Cortex of kidney (tissue), 1 donor: ENCODE measurements at places on chromosomes 11 and 22.

DNA sequence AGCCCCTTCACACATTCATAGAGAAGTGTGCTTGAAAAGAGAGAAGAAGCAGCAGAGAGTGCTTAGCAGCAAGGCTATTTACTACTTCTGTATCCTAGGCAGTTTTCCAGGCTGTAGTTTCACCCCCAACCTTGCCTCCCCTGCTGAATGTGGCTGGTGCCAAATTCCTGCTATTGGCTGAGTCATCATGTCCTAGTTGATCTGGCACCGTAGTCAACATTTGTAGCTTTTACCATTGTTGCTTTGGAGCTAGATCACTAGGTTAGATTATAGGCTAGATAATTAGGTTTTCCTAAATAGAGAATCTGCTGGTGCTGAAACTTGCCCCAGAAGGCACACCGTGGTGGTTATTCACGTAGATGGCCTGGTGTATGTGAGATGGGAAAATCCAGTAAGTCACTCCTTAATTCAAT is 32.7 kb downstream of the ARHGAP42 start:
- DNase-seq = no peak

DNA sequence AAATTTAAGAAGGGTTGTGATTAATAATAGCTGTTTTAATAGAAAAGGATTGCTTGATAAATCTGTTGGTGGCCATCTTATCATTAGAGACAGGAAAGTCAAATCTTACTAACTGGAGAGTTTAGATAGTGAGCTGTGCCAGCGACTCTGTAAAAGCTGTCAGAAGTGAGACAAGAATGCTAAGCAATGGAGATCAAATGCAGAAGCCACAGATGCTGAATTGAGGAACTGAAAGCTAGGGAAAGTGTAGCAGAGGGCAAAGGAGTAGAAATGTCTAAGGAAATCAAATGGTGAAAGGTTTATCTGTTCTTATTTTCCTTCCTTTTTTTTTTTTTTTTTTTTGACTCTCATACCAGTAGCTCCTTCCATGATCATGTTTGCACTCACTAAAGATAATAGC is 13.7 kb downstream of the MS4A13 start:
- DNase-seq = no peak

- no peak for DNase-seq
Measured at GRCh38 chr11:66126808-66127555, 56.9 kb downstream of the PACS1 start.

DNA sequence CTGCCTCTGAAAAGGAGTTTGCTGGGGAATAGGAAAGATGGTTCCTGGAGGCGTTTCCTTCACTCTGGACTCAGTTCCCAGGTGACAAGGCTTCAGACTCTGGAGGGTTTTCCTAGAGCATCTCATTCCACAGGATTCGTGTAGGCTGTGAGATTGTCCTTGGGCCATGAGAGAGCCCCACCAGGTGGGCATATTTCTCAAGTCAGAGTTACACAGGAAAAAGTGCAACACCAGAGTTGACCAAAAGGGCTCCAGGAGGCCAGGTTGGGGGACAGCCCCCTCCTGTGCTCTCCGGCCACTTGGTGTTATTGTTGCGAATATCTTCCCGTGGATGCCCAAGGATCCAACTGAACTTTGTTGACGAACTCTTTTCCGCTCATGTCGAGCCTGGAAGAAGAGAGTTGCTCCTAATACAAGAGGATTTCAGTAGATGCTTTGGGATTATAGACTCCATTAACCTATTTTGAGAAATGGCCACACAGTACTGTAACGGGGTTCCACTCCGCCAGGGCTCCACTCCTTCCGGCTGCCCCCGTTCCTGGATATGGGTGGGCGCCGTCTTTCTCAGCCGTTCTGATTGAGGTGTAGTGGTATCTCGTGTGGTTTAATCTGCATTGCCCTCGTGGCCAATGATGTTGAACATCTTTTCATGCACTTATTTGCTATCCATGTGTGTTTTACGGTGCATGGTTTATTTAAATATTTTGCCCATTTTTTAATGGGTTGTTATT is 580.3 kb downstream of the BRD1 start:
- no peak for DNase-seq

GRCh38 chr22:32971276-32971675 is 86.9 kb downstream of the SYN3 start:
- DNase-seq = no peak

DNA sequence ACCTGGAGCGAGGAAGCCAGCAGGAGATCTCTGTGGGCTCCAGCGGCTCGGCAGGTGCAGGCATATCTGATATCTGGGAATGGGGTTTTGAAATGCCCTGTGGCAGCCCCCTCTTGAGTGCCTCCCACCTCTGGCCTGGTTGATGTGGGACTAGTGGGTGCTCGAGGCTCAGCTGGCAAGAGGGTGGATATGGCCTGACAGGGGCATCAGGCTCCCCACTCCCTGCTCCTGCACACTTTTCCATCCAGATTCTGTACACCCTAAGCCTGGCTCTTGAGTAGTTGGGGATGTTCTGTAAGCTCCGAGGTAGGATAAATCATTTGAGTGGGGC is 75.0 kb downstream of the SCN3B start:
- DNase-seq = no peak

DNA sequence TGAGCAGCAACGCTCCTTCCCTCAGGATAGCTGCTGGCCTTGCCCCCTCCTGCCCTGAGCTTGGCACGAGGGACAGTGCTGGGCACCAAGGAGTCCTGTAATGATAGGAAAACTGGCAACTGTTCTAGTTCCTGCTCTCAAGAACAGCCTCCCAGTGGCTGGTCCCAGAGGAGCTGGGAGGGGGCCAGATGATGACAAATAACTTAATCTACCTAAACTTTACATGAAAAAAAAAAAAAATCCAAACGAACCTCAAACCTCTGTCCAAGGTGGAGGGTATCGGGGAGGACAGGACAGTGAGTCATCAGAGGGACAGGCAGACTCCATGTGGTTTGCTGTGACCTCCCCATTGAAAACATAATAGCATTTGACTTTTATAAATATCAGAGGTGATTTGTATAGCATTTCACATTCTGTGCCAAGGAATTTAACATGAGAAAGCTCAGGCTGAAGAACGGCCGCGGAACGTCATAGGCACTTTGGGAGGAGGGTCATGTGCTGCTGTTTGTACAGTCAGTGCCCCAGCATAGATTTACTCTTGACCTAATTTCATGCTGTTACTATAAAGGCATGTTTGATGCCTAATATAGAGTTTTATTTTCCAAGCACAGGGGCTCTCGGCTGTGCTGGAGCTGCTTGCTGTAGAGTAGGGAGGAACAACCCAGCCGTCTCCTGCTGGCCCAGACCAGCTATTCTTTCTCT is 98.2 kb upstream of the NNMT start:
- no peak for DNase-seq

GRCh38 chr11:11958403-11959231 is 49.8 kb downstream of the DKK3 start:
- DNase-seq = no peak

DNA sequence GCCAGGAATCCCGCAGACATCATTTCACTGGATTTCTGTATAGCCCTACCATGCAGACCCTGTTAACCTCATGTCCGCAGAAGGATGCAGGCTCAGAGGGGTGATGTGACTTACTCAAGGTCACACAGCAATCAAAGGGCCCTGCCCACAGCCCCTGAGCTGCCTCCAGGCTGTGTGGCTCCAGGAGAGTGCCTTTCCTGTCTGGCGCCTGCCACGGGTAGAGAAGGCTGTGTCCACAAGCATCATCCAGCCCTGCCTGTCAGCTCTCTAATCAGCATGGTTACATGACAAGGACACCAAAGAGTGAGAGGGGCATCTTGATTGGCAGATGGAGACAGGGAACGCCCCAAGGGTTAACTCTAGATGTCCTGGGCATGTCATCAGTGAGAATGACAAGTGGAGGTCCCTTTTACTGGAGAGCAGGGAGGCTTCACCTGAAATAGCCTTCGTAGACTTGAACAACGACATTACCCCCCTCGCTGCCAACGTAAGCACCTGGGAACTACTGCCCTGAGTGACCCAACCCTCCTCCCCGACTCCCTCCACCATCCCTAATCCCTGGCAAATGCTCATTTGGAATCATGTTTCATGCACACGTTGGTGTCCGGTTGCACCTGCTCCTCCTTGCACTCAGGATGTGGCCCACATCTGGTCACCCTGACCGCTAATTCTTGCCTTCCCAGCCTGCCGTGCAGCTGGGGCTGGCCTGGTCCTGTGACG is 6.9 kb downstream of the FGF19 start:
- DNase-seq = no peak

DNA sequence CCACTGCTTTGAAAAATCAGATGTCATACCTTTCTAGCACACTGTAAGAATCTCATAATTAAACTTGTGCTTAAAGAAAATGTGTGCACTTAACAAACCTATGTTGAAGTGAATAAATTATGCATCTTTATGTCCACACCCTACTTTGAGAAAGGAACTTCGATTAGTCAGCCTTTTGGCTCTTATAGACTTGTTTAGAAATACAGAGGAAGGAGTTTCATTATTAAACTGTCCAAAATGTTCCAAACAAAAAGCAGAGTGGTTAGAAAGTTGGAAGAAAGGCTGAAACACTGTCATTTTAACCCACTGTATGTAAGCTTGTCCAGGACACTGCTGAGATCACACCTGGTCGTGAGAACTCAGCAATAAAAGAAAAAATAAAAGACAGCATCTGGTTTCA is 863.2 kb upstream of the CHORDC1 start:
- DNase-seq = no peak

GRCh38 chr11:72231396-72232259 is 7.1 kb downstream of the INPPL1 start:
- DNase-seq = no peak

- DNase-seq = no peak
Measured at GRCh38 chr11:74024261-74025029, 15.6 kb upstream of the UCP3 start.

DNA sequence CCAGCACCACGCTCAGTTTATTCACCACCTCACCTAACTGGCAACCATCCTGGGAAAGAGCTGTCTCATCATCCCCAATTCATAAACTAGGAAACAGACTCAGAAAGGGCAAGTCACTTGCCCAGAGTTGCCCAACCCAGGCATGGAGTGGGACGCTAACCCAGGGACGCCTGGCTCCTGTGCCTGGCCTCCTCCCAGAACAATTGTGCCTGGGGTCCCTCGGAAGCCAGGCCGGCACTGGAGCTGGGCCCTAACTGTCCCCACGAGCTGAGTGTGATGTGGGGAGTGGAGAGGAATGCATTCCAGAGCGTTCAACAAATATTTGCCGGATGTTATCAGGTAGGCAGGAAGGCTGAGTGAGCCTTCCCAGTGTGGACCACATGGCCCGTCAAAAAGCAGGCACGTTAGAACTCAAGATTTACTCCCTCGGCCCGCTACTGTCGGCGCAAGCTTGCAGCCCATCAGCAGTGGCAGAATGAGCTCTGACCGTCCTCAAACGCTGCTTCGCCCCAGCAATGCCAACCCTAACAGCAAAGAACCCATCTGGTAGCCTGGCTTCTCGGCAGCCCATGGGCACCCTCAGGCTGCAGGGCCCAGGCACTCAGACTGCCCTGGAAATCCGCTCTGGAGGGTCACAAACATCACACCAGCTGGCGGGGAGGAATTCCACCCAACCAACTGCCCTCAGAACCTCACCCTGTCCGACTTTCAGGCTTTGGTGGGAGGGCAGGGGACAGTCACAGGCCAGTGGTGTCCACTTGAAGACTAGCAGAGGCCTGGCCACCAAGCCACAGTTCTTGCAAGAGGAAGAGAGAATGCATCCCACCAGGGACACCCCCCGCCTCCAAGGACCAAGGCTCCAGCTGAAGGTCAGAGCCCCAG is 35.6 kb downstream of the MYH9 start:
- no peak for DNase-seq

DNA sequence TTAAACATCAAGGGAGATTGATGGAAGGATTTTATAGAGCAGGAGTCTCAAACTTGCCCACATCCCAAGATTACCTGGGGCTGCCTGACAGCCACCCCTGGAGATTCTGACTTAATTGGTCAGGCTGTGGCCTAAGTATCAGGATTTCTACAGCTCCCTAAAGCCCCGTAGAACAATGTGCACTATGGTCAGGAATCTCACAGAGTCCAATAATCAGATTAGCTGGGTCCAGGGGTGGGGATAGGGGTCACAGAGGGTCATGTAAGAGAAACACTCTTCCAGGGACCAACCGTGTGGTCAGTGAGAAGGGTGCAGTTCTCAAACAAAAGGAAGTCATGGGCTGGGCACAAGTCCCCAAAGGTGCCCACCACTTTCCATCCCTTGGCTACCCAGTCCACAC is 20.5 kb upstream of the FBLN1 start:
- no peak for DNase-seq

DNA sequence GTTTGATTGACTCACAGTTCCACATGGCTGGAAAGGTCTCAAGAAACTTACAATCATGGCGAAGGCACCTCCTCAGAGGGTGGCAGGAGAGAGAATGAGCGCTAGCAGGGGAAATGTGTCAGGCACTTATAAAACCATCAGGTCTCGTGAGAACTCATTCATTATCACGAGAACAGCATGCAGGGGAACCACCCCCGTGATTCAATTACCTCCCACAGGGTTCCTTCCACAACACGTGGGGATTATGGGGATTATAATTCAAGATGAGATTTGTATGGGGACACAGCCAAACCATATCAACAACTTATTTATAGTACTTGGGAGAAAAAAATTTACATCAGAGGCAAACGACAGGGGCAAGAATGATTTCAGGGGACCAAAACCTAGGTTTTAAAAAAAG is 3.0 kb downstream of the ME3 start:
- no peak for DNase-seq

DNA sequence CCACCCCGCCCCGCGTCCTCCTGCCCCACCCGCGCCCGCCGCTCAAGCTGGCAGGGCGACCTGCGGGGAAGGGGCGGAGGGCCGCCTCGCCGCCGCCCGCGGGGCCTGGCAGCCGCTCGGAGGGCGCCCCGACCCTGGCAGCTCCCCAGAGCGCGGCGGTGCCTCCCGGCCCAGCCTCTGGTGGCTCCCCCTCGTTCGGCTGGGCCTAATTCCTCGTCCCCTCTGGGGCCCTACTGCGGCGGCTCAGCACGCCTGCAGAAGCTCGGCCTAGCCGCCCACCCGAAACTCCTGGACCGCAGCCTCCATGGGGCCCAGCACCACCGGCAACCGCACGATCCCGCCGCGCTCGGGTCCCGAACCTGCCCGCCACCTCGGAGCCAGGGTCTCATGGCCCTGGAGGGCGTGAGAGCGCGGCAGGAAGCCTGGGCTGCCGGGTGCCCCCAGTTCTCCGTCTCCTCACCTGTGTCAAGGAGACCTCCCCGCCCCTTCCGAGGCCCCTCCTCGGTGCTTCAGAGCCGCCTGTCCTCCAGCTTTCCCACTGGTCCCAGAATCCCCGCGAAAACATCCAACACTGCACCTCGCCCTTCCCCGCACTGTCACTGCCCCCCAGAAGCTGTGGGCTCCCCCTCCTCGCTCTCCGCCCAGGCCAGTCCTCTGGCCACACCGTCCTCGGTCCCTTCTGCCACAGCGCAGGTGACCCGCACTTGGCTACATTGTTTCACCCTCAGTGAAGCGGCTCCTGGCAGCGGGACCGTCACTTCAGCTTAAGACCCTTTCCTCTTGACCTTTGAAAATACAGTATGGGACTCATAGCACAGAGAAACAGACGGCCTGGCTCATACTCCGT is 613 bp upstream of the GSC2 start:
- no peak for DNase-seq

- DNase-seq = no peak
Measured at GRCh38 chr11:121740902-121741301, 288.1 kb upstream of the SORL1-AS1 start.
